ENCODE measurements at places on chromosomes 6 and 20. TPM values are rescaled to one million over a fixed set of nuclear protein-coding genes. Genes with fewer than 3 reads are reported as not detected.

DNA sequence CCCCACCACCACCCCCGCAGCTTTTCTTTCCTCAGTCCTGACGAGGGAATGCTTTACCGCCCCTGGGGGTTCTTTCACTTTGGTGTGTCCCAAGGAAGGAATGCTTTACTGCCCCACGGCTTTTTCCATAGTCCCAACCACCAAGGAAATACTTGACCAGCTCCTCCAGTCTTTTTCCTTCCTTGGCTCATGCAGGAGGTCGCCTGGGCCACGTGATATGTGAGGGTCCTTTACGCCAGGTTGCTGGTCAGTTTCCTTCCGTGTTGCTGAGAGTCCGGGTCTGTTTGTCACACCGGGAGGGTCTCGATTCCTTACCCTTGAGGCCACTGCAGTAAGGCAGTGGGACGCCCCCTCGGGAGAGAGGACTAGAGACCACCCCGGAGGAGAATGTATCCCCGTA, 58.9 kb upstream of the CDH4 start:
- DNase-seq = no peak

PCK1 gene
- not detected for total RNA-seq

DNA sequence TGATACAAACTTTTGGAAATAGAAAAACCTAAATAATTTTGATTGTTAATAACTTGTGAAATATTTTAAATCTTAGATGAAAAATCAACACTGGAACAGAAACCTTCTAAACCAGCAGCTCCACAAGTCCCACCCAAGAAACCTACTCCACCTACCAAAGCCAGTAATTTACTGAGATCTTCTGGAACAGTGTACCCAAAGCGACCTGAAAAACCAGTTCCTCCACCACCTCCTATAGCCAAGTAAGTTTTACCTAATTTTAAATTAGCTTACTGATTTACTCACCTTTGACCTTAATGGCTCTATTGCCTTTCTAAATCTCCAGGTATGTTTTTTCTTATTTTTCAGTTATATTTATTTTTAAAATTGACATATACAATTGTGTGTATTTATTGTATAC, 102.6 kb upstream of the ADGRF4 start:
- no peak for DNase-seq

TSHZ2 gene
- total RNA-seq = 0.77 TPM

DNA sequence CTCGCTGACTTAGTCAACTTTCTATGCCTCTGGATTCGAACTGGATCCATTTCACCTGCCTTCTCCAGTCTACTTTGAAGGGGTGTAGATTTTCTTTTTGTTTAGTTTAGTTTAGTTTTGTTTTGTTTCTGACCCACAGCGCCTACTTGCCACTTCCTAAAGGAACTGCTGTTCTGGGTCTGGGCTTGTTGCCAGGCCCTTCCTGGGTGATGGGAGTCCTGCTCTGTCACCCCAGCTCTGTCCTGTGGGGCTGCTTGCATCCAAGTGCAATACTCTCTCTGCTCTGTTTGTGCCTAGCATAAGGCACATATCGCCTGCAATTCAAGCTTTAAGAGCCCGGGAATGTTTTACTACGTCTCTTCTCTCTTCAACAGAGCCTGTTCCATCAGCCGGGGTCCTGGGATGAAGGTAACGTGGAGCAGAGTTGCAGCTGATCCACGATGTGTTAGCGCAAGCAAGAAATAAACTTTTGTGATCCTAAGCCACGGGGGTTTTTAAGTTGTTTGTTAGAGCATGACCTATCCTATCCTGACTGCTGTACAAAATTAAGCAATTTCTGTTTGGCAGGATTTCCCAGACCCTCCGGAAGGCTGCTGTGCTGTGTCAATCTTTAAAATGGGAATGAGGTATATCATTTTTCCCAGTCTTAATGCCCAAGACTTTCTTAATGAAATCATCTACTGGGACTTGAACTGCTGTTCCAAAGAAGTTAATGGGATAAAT, 30.9 kb upstream of the TAGAP start:
- DNase-seq = no peak

BNIP5 gene
- not detected for total RNA-seq

OLIG3 gene
- total RNA-seq = not detected

- peak; percentile 28 for DNase-seq
Measured at GRCh38 chr6:79719248-79719960, 88.3 kb downstream of the SH3BGRL2 start.

GRCh38 chr20:7113577-7114466, 346.3 kb downstream of the BMP2 start:
- peak; percentile 39 for DNase-seq

DNA sequence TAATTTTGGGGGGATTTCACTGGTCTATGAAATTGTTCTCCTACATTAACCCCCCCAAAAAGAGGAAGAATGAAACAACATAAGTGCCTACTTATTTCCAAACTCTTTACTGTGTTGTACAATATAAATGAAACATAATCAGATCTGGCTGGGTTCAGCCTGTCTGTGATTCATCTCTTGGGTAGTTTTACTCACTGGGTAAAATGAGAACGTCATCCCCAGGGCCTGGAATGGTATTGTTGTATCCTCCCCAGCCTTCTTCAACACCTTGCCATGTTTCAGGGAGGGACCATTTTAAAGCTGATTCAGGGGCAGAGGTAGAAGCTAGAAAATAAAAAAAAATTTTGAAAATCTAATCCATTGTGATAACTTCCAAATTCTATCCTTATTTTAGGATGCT, 256.7 kb downstream of the PKHD1 start:
- no peak for DNase-seq

GRCh38 chr20:50277064-50277415, 86.4 kb downstream of the CEBPB start:
- DNase-seq = no peak

DNA sequence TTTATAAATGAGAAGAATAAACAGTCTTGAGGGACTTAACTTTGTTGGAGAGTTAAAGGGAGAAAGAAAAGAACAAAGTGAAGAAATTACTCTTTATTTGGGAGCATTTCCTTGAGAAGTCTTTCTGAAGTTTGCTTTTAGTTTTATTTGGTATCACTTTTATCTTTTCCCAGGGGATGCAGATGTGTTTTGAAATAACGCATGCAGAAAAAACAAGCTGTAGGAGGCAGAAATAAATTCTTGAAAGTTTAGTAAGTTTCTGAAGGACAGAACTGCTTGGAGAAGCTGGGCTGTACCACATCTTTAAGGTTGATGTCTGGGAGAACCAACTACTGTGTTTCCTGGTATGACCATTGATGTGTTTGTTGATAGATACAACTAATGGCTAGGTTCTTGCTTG, 75.0 kb downstream of the PLCB4 start:
- no peak for DNase-seq

DNA sequence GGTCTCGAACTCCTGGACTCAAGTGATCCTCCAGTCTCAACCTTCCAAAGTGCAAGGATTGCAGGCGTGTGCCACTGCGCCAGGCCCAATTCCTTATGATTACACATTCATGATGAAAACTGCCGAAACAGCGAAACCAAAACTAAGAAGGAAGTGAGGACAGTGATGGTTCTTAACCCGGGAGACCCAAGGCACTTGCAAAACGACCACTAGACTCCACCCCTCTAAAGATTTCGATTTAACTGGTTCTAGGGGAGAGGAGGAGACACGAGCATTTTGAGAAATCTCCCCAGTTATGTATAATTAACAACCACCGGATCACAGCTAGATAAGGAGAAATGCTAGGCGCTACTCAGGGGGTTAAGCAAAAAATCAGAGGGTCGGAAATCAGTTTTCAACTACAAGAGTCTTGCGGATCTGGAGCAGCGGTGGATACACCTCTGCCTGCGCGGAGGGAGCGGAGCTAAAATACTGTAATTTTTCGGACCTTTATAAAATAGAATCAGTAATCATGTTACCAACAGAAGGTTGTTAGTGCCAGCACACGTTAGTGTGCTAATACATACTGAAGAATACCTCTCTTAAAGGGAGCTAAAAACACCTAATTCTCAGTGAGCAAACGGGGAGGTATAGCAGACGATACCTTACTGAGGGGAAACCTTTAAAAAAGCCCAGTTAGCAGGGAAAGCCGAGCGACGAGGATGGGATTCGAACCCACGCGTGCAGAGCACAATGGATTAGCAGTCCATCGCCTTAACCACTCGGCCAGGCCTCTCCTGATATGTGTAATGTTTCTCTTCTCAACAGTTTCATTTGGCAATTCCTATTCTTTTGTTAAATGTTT, 60.0 kb upstream of the BTN3A2 start:
- DNase-seq = peak; percentile 51

ROMO1 gene
- total RNA-seq = 319 TPM

TCEA2 gene
- 27.0 TPM for total RNA-seq

DNA sequence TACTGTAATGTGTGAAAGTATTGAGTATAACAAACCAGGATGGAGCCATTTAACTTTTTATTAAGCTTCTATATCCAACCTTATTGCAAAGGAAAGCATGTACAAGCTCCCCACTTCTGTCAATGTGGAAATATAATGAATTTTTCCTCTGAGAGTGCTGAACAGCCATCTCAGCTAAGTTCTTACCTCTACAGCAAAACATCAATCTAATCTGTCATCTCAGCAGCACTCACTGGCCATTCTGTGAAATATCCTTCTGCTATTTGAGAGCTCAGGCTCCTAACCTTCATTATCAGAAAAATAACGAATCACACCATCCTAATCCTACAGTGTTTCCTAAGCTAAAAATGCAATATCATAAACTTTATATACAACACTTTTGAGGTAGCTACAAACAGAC, 194.0 kb upstream of the RNF217 start:
- DNase-seq = no peak

AURKA gene
- total RNA-seq = 9.7 TPM

DNA sequence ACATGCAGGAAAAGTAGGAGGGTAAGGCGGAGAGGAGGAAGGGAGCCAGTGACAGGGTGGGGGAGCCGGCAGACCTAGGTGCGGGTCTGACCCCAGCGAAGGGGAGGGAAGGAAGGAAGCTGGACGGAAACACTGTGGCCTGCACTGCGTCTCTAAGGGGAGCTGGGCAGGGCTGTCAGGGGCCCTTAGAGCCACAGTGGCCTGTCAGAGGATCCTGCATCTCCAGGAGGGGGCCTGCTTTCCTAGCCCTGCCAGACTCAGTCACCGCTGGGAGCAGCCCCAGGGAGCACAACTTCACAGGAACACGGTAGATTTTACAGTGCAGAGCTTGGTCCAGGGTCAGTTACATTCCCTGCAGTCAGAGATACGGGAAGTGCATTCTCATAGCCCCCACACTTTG, 118.2 kb downstream of the PACRG start:
- DNase-seq = no peak

GRCh38 chr6:46263707-46264086, 92.9 kb upstream of the ENPP5 start:
- DNase-seq = peak; percentile 12

DNA sequence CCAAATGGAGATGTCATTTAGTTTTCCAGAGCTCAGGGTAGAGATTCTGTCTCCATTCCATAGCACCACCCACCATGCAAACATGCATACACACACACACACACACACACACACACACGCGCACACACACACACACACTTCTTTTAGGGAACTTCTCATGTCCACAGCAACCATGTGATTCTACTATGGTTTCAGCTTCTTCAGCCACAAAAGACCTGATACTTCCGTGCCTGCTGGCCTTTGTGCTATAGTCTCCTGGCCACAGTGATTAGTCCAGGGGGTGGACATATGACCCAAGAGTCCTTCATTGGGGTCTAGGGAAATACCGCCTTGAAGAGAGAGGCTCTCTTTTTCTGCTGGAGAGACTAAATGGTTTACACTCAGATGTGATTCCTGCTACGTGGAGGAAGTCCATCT, 53.5 kb downstream of the CARMIL1 start:
- DNase-seq = no peak

GRCh38 chr20:5160882-5161281, 34.1 kb downstream of the CDS2 start:
- DNase-seq = no peak

- DNase-seq = no peak
Measured at GRCh38 chr6:125046107-125046925, 84.1 kb downstream of the RNF217 start.

RIMS1 gene
- 21.2 TPM for total RNA-seq

MICB gene
- 8.3 TPM for total RNA-seq

- no peak for DNase-seq
Measured at GRCh38 chr6:34317172-34317477, 68.3 kb upstream of the SMIM29 start.

TAF8 gene
- total RNA-seq = 14.9 TPM

- DNase-seq = no peak
Measured at GRCh38 chr6:78910010-78910409, 42.7 kb downstream of the IRAK1BP1 start.

- no peak for DNase-seq
Measured at GRCh38 chr20:5642155-5642981, 107.8 kb upstream of the SHLD1 start.

- no peak for DNase-seq
Measured at GRCh38 chr20:49614338-49615050, 46.6 kb upstream of the PTGIS start.

GRCh38 chr6:168877821-168878282, 375.8 kb downstream of the THBS2 start:
- DNase-seq = no peak

NKAPL gene
- total RNA-seq = under 0.01 TPM

GRCh38 chr6:42960243-42961019, at the start of gene GNMT:
Gene GNMT (plus strand): TSS chr6:42960754. CDS start chr6:42960768, 14 bp downstream.
- DNase-seq = peak; percentile 67

DNA sequence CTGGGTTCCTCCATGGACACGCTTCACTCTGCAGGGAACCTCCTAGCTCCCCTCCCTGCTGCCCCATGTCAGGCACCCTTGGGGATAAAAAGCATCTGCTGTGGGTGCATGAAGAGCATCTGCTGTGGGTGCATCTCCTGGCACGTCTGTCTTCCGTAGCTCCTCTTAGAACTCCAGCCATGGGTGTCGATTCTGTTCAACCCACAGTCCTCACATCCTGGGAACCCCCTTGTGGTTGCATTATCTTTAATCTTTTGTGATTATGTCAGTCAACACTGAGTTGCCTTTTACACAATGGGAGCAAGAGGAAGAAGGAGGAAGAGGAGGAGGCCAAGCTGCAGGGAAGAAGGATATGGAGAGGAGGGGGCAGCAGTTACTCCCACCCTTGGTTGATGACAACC, 24.1 kb upstream of the CCR6 start:
- DNase-seq = no peak

DNA sequence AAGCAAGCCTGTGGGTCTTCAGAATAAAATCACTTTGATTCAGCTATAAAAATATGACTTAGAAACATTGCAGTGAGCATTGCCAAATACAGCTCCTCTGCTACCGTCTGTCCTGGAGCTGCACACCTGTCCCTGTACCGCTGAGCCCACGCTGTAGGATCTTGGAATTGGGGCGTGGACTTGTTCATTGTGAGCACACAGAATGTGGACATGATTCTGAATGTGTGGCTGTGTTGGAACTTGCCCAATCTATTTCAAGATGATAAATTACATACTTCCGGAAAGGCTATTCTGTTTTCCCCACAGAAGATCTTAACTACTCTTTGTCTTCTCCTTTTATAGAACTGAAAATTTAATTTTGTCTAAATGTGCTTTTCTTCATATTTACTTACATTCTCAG, 107.3 kb downstream of the UST start:
- no peak for DNase-seq

All from dermis microvascular lymphatic vessel endothelial cell (primary cell).